Adrenal gland (tissue), 19 donors: ENCODE measurements at places on chromosomes 2 and 18. TPM values are rescaled to one million over a fixed set of nuclear protein-coding genes. Genes with fewer than 3 reads are reported as not detected.

The TMEM18 gene
- 19.4 TPM for total RNA-seq

The SLC4A3 gene
- total RNA-seq = 16.9 TPM

The ANKRD29 gene
- 5.8 TPM for total RNA-seq

The NYAP2 gene
- 0.07 TPM for total RNA-seq

The CEP192 gene
- total RNA-seq = 20.7 TPM

The CFAP65 gene
- not detected for total RNA-seq

The INHBB gene
- 8.2 TPM for total RNA-seq

The ANKRD12 gene
- total RNA-seq = 44.8 TPM

The ASTL gene
- not detected for total RNA-seq

The SLC9A4 gene
- total RNA-seq = not detected

The SCYGR4 gene
- total RNA-seq = not detected

The SPR gene
- total RNA-seq = 33.7 TPM

The CNDP1 gene
- total RNA-seq = not detected

The FAP gene
- 2.4 TPM for total RNA-seq

The SGPP2 gene
- total RNA-seq = 22.0 TPM

The STRN gene
- total RNA-seq = 14.0 TPM
